ENCODE measurements at places on chromosomes 2 and 18.

DNA sequence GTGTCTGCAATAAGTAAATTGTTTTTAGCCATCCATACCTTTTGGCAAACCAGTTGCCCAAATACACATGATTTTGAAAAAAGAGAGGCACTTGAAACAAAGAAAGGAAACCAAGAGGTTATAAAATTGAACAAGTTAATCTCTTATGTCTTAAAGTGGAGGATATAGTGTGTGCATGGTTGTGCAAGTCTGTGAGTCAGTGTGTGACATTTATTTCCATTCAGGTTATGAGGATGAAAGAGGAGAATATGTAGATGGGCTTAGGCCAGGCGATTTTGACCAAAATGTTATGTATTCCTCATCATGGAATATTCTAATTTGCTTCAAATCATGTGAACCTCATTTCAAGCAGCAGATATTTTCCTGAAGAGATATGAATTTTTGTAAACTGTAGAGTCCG, 123.3 kb downstream of the SETBP1 start:
- DNase-seq: no peak

DNA sequence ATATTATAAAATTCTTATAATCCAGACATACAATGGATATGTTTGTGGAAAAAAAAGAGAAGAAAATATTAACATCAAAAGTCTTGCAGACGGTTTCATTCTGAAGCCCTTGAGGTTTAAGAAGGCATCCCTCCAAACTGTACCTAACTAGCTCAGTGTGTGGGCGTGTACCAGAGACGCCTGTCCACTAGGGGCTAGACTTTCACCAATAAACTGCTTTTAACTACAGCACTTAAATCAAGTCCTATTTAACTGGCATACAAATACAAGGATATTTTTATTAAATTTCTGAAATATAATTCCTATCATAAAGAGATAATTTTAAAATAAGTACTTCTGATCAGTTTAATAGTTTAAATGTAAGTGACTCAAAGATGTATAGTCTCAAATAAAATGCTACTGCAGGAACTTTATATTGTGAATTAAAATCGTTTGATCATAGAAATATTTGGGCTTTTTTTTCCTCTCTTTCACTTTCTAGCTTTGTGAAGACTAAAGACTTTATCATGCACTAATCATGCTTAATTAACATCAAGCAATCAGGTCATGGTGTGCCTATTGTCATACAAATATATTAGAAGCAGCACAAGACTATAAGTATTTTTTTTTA, 437.7 kb downstream of the SATB2 start:
- peak; percentile 30 for DNase-seq

GRCh38 chr2:46410273-46411244, 68.8 kb upstream of the TMEM247 start:
- no peak for DNase-seq

- DNase-seq: no peak
These were observed 15.3 kb downstream of the FHL2 start for GRCh38 chr2:105383432-105384166.

- peak; percentile 51 for DNase-seq
These were observed 58.1 kb downstream of the MYO3B start for GRCh38 chr2:170235860-170236679.

DNA sequence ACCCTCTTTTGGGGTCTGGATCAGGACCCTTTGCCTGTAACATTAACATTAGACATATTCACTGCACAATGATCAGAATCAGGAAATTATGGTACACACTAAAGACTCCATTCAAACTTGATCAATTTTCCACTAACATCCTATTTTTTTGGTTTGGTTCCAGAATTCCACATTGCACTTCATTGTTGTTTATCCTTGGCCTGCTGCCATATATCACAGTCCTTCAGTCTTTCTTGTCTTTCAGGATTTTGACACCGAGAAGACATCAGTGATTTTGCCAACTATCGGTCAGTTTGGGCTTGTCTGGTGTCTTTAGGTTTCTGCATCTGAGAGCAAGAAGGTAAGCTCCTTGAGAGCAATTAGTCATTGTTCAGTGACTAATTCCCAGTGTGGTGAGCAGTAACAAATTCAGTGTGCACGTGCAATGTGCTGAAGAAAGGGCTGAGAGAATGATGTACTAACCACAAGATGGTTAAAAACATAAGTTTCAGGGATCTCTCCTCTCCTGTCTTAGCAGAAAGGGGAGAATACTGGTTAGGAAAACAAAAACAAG, 23.5 kb downstream of the MARCHF4 start:
- DNase-seq: no peak

- DNase-seq: no peak
These were observed 1627.7 kb downstream of the LRP1B start for GRCh38 chr2:140502951-140503630.

GRCh38 chr2:241649404-241649803, 11.9 kb downstream of the ATG4B start:
- DNase-seq: no peak

DNA sequence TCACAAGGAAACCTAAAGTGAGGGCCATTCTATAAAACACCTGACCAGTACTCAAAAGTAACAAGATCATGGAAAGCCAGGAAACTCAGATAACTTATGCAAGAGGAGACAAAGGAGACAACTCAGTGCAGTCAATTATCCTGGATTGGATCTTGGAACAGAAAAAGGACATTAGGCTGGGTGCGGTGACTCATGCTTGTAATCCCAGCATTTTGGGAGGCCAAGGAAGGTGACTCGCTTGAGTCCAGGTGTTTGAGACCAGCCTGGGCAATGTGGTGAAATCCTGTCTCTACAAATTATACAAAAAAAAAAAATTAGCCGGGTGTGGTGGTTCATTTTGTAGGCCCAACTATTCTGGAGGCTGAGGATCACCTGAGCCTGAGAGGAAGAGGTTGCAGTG, 424.5 kb upstream of the SPRED2 start:
- DNase-seq: no peak

- no peak for DNase-seq
These were observed 20.2 kb downstream of the CRACDL start for GRCh38 chr2:98915751-98916358.

DNA sequence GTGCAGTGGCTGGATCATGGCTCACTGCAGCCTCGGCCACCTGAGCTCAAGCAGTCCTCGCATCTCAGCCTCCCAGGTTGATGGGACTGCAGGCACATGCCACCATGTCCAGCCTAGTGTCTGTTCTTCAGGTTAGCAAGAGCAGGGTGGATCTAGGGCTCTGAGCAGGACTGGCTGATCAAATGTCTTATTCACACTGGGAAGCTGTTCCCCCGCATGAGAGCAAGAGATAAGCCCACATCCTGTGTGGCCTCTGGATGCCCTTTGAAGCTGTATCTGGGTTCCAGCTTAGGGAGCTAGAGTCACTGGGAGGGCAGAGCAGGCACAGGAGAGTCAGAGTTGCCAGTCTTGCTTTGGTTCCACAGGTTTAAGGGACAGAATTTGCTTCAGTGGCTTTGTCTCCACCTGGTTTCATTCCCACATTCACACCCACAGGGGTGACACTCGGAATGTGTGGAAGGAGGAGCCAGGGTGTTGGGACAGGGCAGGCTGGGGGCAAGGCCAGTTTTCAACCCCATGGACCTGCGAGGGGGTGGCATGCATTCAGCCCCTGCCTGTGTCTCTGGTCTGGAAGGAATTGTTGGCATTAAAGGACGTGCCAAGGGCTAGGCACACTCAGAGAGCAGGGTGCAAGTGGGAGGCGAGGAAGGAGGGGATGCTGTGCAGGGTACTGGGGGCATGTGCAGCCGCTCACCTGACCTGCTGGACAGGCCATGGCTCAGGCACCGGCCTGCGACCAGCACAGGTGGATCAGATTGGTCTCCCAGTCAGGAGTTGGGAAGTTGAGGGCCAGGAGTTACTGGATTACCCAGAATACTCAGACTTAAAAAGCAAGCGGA, 24.5 kb downstream of the PTPN18 start:
- DNase-seq: peak; percentile 54

Measured in SW480 (cell line).